ENCODE measurements at places on chromosomes 6 and 20. TPM values are rescaled to one million over a fixed set of nuclear protein-coding genes. Genes with fewer than 3 reads are reported as not detected.
A peak's percentile ranks its signal among the peaks of the same experiment; 100 is the strongest.

GRCh38 chr6:137811916-137812553 is 55.0 kb upstream of the TNFAIP3 start:
- no peak for DNase-seq

GRCh38 chr20:23612396-23612795 is 6.7 kb upstream of the CST9 start:
- no peak for DNase-seq

- DNase-seq, result no peak
These were observed 1.3 kb upstream of the CTCFL start for GRCh38 chr20:57526087-57526884.

DNA sequence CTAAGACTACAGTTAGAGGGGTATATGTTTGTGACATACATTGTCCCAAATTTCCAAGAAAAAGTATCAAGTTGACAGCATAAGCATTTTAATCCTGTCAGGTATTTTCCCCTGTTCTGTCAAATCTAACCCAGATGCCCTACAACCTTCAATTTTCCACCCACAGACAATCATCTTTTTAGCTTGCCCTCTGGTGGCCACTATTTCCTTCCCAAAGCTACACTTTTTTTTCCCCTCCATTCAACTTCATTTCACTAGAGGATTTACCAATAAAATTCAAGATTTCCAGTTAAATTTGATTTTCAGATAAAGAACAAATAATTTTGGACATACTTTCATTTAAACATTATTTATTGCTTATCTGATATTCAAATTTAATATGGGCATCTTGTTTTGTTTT is 286.6 kb downstream of the TENT5A start:
- peak; percentile 24 for DNase-seq

- no peak for DNase-seq
These were observed 310.5 kb upstream of the JAG1 start for GRCh38 chr20:10984294-10984693.

- no peak for DNase-seq
These were observed 247.7 kb upstream of the FAM83B start for GRCh38 chr6:54598787-54599313.

- DNase-seq, result no peak
These were observed 74.8 kb downstream of the RIN2 start for GRCh38 chr20:19832875-19833274.

DNA sequence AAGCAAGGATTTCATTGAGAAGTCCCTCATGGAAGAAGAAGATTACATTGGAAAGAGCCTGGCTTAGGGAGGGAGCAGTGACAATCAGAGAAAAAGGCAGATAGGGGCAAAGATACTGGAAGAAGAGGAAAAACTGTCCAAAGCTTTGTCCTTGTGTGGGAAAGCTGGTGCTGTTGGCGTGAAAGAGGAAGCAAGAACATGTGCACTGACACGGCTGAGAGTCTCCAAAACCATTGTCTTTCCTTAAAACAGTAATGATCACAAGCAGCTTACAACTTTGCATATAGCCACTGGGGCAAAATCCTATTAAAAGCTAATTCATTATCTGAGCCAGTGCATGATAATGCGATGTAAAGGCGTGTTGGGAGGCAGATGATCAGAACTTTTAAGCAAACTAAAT is 85.1 kb upstream of the ESR1 start:
- no peak for DNase-seq

Gene PDE7B
- 12.4 TPM for total RNA-seq

Gene SLC32A1
- not detected for total RNA-seq
